Activated T-cell treated with anti-CD3 and anti-CD28 coated beads for 1 hour (primary cell): ENCODE measurements at places on chromosomes 2 and 18.

- DNase-seq = no peak
Measured at GRCh38 chr18:79805926-79806487, 8.3 kb downstream of the KCNG2 start.

GRCh38 chr18:62211325-62211828 lies 24.3 kb downstream of the RELCH start:
- no peak for DNase-seq

DNA sequence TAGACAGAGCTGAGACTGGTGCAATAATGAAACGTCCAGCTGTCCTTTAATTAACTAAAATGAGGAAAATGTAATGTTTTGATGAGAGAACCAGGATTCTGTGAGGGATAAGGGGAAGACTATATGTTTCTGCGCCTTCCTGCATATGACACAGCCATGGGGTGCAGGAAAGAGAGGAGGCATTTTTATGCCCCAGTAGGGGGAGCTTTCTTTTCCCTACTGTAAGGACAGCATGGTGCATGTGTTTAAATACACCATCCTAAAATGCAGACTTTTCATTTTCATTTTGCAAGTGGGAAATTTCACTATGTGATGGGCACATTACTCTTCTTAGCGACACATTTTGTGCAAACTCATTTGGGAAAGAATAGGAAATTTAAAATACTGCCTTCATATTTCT lies 446.1 kb downstream of the ARHGAP15 start:
- DNase-seq = no peak

GRCh38 chr2:75100011-75100800 lies 99.1 kb downstream of the TACR1 start:
- DNase-seq = no peak

DNA sequence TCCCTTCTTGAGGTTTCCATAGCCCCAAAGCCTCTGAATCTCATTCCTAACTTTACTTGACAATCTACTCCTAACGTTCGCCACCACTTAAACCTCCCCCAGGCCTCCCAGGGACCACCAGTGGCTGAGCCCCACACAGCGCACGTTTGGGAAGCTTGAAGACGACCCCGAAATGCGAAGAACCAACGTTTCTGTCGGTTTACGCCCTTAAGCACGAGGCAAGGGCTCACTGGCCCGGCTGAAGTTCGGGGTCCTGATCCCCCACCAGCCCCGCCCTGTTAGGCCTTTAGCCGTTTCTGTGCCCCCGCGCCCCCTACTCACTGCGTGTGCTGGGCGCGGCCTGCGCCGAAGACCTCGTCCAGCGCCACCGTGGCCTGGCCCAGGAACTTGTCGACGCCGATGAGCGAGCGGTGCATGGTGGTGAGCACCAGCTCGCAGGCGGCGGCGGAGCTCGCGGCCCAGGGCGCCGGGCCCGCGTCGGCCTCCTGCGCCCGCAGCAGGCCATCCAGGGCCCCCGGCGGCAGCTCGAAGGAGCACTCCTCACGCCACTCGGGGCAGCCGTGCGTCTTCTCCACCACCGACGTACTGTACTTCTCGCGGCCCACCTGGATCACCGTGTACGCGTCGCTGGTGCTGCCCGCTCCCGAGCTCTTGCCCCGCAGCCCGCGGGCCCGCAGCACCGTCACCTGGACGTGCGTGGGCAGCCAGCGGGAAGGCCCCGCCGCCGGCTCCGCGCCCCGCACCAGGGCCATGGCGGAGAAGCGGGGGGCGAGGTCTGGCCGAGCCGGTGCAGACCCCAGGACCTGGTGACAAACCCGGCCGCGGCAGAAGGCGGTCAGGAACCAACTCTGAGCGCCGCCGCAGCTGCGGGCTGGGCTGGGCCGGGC lies 479 bp downstream of the RAB11FIP5 start:
- DNase-seq = peak; percentile 6

- DNase-seq = no peak
Measured at GRCh38 chr2:116537811-116538210, 1276.7 kb upstream of the DDX18 start.

DNA sequence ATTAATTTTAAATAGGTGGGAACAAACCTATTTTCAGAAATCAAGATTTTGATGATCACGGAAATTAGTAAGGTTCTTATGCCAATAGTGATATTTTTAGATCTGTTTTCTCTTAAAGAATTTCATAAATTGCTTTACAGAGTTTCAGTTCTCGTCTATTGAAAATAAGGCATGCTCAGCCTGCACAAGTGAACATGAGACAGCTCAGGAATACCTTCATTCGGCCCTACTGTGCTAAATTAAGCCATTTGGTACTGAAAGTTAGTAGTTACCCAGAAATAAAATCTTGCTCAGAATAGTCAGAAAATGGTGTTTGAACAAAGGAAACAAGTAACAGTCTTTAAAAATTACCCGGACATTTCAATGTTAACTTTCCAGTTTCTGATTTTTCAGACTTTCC lies 60.4 kb downstream of the DLGAP1 start:
- no peak for DNase-seq

- no peak for DNase-seq
Measured at GRCh38 chr18:3440341-3440740, 9.6 kb upstream of the TGIF1 start.

- DNase-seq = no peak
Measured at GRCh38 chr18:12048010-12048826, 45.4 kb upstream of the ANKRD62 start.

DNA sequence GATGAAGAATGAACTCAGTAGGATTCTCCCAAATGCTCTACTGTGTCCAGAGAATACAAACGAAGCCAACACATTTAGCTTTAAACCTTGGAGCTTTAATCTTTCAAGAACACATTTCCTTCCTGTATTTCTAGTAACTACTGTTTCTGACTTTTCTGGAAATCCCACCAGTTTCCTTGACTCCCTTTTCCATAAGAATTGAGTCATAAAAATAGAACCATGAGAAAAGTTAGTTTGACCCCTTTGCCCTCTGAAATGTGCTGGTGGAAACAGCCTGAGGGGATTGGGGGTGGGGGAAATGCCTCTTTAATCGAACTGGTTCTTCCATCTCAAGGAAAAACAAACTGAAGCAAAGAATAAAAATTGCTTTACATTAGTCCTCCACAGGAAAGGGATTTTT lies 123.9 kb downstream of the TMEM17 start:
- no peak for DNase-seq

DNA sequence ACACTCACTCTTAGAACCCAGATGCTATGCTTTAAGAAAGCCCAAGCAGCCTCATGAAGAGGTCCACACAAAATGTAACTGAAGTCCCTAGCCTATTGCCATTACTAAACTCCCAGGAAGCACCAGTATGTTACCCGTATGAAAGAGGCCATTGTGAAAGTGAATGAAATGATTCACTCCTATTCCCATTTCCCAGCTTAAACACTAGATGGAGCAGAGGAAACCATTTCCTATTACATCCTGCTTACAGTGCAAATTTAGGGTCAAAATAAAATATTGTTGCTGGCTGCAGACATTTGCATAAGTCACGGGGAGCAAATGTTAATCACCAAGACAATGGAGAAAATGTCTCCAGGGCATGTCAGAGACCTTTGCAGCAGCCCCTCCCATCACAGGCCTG lies 989.7 kb upstream of the CRIM1 start:
- DNase-seq = no peak

GRCh38 chr2:177281400-177282180 lies 17.1 kb upstream of the NFE2L2 start:
- no peak for DNase-seq

DNA sequence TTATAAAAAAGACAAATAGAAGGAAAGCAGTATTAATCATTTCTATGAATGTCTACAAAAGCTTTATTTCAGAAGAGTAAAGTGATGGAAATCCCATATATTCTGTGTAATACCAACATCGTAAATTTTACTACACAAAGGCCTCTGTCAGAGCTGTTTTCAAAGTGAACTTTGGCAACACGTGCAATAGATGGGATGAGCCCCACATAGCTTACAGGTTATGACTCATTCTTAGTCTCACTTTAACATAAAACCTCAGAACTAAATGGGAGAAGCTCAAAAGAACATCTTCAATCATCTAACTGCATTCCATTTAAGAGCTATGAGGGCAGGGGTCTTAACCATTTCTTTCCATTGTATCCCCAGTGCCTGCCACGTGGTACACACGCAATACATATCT lies 11.5 kb downstream of the VPS4B start:
- no peak for DNase-seq

DNA sequence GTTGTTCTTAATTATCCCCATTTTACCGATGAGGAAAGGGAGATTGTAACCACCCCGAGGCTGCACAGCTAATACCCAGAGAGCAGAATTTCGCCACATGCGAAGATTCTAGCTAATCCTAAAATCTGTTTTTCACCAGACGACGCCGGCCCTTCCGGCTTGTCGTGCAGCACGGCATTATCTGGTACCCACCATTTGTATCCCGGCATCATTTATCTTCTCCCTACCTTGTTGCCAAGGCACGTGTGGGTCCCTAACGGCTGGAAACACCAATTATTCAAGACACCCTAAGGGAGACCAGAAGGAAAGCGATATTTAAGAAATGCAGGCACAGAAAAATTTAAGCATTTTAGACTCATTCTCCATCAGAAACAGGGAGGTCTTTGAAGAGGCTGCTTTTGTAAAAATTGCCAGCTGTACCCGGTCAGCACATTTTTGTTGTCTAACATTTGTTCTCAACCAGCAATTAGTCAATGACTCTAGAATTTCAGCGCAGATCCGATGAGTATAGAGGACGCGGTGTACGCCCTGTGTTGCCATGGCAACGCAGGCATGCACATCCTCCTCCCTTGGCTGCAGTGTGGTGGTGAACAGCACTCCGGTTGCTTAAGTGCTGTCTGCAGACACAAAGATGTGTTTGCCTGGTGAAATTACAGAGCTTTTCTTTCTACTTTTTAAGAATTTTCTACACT lies 111.6 kb downstream of the AGAP1 start:
- DNase-seq = no peak

- DNase-seq = no peak
Measured at GRCh38 chr2:142796161-142796560, 81.3 kb upstream of the KYNU start.

DNA sequence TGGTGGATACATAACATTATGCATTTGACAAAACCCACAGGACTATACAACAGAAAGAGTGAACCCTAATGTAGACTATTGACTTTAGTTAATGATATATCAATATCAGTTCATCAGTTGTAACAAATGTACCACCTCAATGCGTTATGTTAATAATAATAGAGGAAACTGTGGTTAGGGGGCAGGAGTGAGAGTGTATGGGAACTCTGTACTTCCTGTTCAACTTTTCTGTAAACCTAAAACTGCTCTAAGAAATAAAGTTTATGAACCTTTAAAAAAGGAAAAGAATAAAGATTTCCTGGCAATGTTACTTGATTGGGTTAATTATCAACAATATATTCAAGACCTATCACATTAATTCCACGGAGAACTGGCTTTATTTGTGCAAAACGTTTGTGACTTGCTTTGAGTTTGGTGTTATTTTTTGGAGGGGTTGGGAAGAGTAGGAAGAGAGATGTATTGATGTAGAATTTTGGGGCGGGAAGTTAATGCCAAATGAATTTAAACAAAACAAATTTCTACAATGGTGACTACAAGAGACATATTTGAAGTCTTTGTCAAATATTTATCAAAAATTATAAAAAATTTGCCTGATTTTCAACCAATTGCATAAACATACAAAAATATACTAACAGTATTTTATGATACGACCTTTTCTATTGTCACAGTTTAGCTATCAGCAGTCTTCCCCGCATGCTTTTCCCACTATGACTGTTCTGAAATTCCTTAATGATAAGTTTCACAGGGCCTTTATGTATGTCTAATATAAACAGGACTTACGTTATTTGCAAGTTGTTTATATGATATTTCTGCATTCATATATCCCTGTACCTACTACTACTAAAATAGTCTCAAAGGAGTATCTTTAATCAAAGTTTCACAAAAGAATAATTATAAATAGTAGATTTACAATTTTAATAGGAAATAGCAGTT lies 2.1 kb upstream of the RTN4 start:
- DNase-seq = no peak

DNA sequence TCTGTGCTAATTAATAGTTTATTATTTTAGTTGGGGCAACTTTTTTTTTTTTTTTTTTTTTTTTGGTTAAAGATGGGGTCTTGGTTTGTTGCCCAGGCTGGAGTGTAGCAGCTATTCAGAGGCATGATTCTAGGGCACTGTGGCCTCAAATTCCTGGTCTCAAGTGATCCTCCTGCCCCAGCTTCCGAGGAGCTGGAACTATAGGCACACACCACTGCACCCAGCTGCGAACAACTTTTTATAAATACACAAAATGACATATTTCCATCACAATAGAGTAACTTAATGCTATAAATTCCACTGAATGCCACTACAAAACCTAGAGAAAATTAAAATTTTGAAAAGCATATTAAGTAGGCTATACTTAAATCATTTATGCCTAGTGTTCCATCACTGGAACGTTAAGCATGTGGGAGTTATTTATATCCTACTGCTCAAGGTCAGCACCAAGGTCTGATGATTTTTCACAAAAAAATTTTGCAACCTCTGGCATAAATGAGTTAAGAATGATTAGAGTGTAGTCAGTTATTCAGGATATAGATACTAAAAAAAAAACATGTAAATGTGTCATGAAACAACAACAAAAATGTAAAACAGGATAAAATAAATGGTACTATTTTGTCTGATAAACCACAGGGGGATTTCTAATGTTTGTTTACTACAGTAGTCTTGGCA lies 46.8 kb downstream of the GFPT1 start:
- DNase-seq = no peak

GRCh38 chr18:78992041-78993011 lies 12.7 kb downstream of the SALL3 start:
- no peak for DNase-seq

DNA sequence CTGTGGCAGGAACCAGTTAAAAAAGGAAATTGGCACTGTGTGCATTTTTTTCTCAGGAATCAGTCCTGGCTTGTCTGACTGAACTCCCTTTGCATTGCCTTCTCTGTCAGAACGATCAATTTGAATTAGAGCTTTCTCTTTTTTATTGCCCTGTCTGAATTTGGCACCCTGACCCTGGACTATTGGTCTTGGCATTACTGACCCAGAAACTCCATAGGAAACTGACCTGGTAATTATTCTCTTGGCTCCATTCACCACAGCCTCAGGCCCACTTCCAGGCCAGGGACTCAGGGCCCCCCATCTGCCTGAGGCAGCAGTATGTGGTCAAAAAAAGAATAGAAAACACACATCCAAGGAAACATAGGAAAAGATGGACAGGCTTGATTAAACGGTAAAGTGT lies 32.0 kb upstream of the CCDC88A start:
- DNase-seq = no peak

DNA sequence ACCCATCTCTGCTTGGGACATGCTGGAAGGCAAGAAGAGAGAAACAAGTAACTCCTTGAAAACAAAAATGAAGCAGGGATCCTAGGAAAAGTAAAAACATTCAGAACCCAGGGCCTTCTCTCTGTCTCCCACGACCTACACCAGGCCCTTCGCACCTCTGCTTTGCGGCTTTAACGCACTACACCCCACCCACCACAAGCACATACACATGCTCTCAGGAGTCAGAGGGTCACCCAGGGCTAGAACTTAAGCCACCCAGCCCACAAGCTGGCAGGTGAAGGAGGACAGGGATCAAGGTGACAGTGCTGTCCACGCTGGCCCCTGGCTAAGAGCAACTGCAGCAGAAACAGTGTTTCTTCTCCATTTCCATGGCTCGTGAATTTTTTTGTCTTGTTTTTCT lies 72.2 kb downstream of the BCL11A start:
- DNase-seq = no peak
